Renal cortical epithelial cell (primary cell): ENCODE measurements at places on chromosomes 1 and 21. TPM values are rescaled to one million over a fixed set of nuclear protein-coding genes. Genes with fewer than 3 reads are reported as not detected.

Gene TMEM269
- total RNA-seq, result not detected in 2 replicates

Gene LCE1E
- not detected in 2 replicates for total RNA-seq

GRCh38 chr1:31038360-31038759 lies 27.2 kb downstream of the PUM1 start:
- DNase-seq, result no peak

GRCh38 chr1:73218995-73219546 lies 936.7 kb upstream of the NEGR1 start:
- DNase-seq, result no peak

Gene TEX38
- total RNA-seq, result not detected in 2 replicates

DNA sequence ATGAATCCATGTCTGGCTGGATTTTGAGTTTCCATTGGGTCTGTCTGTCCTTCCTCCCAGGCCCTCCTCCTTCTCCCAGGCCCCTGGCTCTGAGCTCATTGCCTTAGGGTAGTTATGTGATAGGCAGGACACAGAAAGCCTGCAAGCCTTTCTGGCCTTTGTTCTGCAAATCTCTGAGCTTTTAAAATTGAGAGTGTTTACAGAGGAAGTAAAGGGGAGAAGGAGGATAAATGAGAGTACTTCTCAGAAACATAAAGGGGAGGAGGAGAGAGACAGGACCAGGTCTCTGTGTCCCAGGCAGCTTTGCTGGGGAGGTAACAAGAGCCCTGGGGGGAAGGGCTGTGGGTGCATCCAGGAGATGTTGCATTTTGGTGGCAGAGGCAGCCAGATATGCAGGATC lies 126.7 kb downstream of the FOXD2 start:
- no peak for DNase-seq

DNA sequence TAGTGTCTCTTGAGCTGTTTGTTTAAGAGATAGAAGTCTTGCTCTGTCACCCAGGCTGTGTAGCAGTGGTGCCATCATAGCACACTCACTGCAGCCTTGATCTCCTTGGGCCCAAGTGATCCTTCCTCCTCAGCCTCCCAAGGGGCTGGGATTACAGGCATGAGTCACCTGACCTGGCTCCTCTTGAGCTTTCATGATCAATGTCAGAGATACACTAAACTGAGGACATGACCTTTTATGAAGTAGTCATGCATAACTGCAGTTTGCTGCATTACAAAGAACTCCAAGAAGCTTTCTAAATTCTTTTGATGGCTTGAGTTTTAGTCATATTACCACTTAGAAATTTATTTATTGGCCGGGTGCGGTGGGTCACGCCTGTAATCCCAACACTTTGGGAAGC lies 77.7 kb downstream of the CC2D1B start:
- DNase-seq, result peak; percentile 56

Gene LCE1D
- total RNA-seq, result not detected in 2 replicates

- DNase-seq, result no peak
Observed at GRCh38 chr1:55052221-55053142, 13.1 kb downstream of the PCSK9 start.
